ENCODE measurements at places on chromosomes 1 and 21.
A peak's percentile ranks its signal among the peaks of the same experiment; 100 is the strongest.

DNA sequence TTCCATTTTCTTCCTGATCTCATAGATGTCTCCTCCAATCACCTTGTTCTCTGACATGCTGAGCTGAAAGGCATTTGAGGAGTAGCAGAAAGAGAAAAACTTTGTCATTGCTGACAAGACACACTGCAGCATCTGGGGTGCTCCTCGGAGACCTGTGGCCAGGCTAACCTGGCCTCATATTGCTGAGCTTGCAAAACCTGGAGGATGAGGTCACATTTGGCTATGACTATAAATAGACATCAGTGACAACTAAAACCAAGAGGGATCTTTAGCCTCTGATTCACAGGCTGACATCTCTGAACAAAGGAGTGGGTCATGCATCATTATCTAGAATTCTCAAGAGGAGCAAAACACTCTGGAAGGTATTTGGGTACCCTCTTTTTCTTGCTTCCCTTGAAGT is 83.7 kb downstream of the PROX1 start:
- H3K4me3 ChIP-seq = no peak overlapping the region
- DNase-seq = no peak
- H3K27ac ChIP-seq = no peak overlapping the region
- no peaks in the 10 kb centered on the region for H3K36me3 ChIP-seq

- H3K27ac ChIP-seq = no peak overlapping the region
- no peaks in the 10 kb centered on the region for H3K4me1 ChIP-seq
- H3K27me3 ChIP-seq = no peaks in the 10 kb centered on the region
- no peaks in the 10 kb centered on the region for H3K36me3 ChIP-seq
Observed at GRCh38 chr1:105483436-105483835, 1573.0 kb upstream of the PRMT6 start.

- H3K27me3 ChIP-seq = no peaks in the 10 kb centered on the region
- no peak overlapping the region for H3K4me3 ChIP-seq
- peaks cover 57% of the 10 kb centered on the region for H3K4me1 ChIP-seq
- H3K27ac ChIP-seq = peak overlapping the region; percentile 53
- DNase-seq = no peak
Observed at GRCh38 chr1:19448491-19449439, 36.6 kb downstream of the CAPZB start.

DNA sequence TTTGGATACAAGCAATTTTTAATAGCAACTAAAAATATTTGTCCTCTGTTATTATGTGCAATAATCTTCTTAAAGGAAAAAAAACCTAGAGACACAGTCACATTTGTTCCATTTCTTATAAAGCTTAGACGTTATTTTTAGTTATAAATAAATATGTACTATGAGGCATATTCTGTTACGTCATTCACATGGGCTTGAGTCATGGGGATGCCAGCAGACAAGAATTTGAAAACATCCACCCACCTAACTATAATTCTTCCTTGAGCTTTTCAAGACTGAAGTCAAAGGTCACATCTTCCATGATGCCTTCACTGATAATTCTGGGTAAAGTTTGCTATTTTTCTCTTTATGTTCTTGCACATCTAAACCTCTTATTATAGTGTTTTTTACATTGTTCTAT is 268.8 kb downstream of the KCTD3 start:
- no peak overlapping the region for H3K27ac ChIP-seq
- no peaks in the 10 kb centered on the region for H3K27me3 ChIP-seq
- no peak for DNase-seq
- no peaks in the 10 kb centered on the region for H3K36me3 ChIP-seq
- H3K4me3 ChIP-seq = no peak overlapping the region

DNA sequence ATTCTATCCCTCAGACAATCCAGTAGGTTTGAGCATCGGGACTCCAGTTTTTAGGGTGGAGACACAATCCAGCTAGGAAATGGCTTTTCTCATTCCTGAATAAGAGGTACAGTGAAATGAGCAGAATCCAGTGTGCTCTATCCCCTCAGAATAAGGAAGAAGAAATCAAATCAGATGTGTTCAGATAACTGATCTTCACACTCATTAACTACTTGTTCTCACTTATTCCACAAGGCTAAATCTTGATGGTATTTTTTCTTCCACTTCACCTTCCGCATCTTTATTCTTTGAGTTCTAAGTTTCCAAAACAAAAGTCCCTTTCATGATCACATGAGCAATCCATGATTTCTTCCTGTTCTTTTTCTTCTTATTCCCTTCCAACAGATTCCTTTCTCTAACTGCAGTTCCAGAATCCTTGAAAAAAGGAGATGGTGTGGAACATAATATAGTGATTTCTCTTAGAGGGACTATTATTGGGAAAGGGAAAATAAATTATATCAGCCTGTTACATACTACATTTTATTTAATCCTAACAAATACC is 1.7 kb downstream of the SYT11 start:
- H3K4me1 ChIP-seq = peaks cover 2% of the 10 kb centered on the region
- H3K27ac ChIP-seq = no peak overlapping the region
- H3K4me3 ChIP-seq = no peak overlapping the region
- no peak for DNase-seq

DNA sequence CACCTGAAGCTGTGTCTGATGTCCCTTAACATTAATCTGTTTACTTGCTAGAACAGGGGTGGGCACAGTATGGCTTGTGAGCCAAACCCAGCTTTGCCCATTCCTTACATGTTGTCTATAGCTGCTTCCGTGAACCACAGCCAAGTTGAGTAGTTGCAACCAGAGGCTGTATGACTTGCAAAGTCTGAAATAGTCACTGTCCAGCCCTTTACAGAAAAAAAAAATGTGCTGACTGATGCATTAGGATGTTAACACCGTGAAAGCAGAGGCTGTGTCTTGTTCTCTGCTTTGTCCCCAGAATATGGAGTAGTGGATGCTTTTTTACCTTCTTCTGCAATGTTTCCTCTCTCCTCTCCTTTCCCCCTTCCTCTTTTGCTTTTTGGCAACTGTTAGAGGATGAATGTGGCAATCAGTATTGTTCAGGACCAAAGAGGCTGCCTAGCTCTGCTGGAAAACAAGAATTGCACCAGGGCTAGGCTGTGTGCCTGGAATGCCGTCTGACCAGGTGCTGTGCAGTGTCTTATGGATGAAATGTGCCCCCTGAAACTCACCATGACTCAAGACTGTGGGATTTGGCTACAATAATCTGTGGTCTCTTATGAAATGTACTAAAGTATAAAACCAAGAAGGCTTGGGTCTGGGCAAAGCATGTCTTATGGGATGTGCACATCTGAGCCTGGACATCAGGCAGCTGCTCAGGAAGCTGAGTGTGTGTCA is 79.6 kb upstream of the GCLM start:
- H3K36me3 ChIP-seq = no peaks in the 10 kb centered on the region
- peak; percentile 77 for DNase-seq
- H3K27ac ChIP-seq = peak overlapping the region; percentile 92
- H3K4me3 ChIP-seq = no peak overlapping the region
- peaks cover 38% of the 10 kb centered on the region for H3K4me1 ChIP-seq

GRCh38 chr21:42490720-42491119 is 5.3 kb downstream of the RSPH1 start:
- H3K36me3 ChIP-seq = no peaks in the 10 kb centered on the region
- H3K27ac ChIP-seq = no peak overlapping the region
- no peaks in the 10 kb centered on the region for H3K27me3 ChIP-seq
- DNase-seq = no peak
- no peak overlapping the region for H3K4me3 ChIP-seq

- H3K27me3 ChIP-seq = no peaks in the 10 kb centered on the region
- no peak overlapping the region for H3K4me3 ChIP-seq
Observed at GRCh38 chr1:89553157-89553556, 28.5 kb downstream of the LRRC8B start.

DNA sequence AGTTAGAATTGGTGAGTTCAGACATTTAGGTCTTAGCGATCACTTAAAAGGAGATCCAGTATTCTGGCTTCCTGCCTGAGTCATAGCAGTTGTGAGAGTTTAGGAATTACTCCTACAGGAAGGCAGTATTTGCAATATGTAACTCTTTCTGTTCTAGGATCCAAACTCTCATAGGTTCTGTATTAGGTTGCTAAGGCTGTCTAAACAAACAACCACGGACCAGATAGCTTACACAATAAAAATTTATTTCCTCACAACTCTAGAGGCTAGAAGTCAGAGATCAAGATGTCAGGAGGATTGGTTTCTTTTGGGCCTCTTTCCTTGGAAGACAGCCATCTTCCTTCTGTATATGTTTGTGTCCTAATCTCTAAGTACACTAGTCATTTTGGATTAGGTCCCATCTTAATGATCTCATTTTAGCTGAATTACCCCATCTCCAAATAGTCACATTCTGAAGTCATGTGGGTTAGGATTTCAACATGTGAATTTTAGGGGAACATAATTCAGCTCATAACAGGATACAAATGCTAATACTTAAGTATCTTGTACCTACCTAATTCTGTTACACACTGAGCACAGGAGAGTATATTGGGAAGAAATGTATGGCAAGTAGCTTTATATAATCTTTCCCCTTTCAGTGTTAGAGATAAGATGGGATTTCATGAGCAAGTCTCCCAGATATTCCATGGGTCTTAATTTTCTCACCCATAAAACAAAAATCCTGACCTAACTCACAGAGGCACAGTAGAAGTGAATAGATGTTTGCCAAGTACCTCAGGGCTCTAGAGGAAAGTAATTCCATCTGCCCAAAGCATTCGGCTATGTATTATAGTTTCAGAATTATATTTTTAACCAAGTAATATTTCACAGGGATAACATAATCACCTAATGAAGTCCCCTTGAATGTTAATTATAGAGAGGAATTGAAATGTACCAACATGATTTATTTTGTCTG is 144.4 kb downstream of the PTBP2 start:
- H3K27ac ChIP-seq = peak overlapping the region; percentile 50
- peaks cover 2% of the 10 kb centered on the region for H3K4me1 ChIP-seq
- no peaks in the 10 kb centered on the region for H3K36me3 ChIP-seq
- no peak overlapping the region for H3K4me3 ChIP-seq
- DNase-seq = no peak

- H3K4me1 ChIP-seq = no peaks in the 10 kb centered on the region
- peaks cover 51% of the 10 kb centered on the region for H3K36me3 ChIP-seq
- no peak within 1 kb of the TSS for H3K27ac ChIP-seq
- no peaks in the 10 kb centered on the region for H3K27me3 ChIP-seq
Observed at GRCh38 chr1:6466023-6466422, at the start of gene TNFRSF25. Gene TNFRSF25 (minus strand): TSS chr1:6466173. CDS start chr1:6466107, 66 bp downstream.

DNA sequence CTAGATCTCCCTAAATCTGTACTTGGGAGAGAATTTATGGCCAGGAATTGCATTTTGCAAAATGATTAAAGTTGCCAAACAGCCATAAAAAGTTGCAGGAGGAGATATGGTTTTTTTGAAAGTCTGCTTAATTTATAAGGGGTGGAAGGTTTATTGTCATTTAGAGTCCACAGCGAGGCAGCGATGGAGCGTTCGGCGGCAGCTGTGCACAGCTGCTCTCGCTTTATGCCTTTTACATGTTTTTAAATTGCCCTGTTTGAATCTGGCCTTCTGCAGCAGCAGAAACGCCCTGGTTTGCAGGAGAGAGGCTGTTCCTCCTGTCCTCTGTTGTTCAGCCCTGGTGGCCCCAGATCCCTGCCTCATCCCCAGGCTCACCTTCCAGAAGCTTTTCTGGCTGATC is 144.9 kb upstream of the POU3F1 start:
- H3K4me3 ChIP-seq = no peak overlapping the region
- no peaks in the 10 kb centered on the region for H3K4me1 ChIP-seq
- no peak overlapping the region for H3K27ac ChIP-seq
- DNase-seq = no peak
- no peaks in the 10 kb centered on the region for H3K36me3 ChIP-seq
